Inflammatory macrophage treated with lipopolysaccharide for 4 hours (primary cell): ENCODE measurements at places on chromosomes 2 and 18.

DNA sequence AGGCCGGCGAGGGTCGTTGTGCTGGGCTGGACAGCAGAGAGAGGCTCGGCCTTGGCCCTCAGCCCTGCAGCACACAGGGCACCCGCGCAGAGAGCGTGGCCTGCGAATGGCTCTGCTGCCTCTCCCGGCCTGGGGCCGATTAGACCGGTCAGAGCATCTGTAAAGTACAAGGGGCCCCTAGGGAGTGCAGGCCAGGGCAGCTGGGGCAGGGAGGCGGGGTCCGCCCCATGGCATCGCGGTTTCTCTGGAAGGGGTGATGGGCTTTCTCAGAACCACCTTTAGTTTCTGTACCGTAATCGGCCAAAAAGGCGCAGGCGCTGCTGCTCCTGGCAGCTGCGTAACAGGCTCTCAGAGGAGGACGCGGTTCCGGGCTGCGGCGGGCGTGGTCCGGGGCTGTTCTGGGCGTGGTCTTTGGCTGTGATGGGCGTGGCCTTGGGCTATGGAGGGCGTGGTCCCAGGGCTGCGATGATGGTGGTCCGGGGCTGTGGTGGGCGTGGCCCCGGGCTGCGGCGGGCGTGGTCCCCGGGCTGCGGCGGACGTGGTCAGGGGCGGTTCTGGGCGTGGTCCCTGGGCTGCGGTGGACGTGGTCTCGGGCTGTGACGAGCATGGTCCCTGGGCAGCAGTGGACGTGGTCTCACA lies 1.5 kb upstream of the GPR148 start:
- peak; percentile 63 for DNase-seq

DNA sequence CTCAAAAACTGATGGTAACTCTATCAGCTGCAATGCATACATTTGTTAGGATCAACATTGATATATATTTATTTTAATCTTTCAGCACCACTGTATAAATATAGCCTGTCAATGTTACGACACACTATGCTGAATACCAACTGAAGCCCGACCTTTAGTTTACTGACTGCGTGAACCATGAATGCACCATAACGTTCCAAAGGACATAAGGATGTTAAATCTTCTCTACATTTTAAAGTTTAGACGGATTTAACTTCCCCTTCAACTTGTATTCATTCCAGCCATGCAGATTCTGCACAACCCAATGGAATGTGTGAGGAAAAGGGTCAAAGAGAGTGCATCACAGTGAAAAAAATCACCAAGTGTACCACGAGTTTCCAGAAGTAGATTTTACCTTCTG lies 489.5 kb downstream of the IRS1 start:
- DNase-seq = no peak

GRCh38 chr2:58336416-58336815 lies 95.3 kb upstream of the FANCL start:
- DNase-seq = no peak

- no peak for DNase-seq
Observed at GRCh38 chr2:221581986-221582385, 9.9 kb upstream of the EPHA4 start.

DNA sequence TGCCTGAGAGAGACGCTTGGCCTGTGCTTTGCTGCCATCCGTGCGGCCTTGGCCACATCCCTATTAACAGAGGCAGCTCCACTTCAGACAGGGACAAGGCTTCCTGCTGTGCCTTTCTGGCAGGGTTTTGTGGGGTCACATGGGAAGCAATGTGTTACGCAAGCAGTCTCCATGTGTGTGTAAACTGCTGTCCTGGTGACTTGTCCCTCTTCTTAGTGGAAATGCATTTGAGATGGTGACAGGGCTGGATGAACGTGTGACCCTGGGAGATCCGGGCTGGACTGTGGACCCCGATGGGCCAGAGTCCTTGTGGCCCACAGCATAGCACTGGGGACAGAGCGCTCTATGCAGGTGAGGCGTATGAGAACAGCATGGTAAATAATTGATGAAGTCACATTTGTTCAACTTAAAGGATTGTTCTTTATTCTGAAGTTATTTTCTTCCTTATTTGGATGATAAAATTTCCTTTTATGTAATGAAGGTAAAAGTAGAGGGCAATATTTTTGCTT lies 23.2 kb downstream of the ASB1 start:
- peak; percentile 70 for DNase-seq

GRCh38 chr18:32057624-32058165 lies 34.0 kb upstream of the RNF138 start:
- no peak for DNase-seq

DNA sequence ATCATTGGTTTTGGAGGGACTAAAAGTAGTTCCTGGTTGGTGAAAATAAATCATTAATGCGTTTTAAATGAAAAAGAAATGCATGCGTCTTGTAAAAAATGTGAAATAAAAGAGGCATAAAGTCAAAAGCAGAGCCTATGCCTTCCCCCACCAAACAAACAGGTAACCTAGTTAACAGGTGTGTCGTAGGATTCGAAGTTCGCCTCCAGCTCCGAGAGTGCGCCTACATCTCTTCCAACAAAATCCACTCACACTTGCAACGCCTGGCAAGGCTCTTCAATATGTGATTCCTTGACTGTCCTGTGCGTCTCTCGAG lies 677 bp upstream of the SMAD4 start:
- DNase-seq = no peak

DNA sequence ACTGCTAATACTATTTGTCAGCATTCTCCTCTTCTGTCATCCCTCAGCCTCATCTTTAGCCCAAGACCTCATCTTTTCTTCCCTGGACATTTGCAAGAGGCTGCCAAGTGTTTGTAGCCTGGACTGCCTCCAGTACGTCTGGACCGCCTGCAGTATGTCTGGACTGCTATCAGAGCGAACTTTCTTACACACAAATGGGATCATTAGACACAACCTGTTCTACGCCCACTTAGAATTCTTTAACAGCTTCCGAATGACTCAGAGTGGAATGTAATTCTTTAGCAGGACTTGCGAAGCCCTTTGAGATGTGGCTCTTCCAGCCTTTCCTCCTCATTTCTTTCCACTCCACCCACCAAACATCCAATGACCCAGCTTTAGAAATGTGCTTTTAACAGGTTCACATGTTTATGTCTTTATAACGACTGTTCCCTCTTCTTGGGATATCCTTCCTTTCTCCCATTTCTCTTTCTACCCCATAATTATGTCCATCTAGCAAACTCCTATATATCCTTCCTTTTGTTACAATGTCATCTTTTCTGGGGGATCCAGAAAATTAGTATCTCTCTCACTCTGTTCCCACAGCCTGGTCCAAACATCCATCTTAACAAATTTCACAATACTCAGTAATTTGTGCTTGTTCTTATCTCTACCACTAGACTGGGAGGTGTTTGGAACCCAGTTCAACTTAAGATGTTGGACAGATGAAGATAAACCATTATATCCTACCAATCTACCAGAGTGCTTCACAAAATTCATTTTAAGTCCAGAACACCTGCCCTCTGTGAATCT lies 171.3 kb upstream of the PGAP1 start:
- no peak for DNase-seq

- no peak for DNase-seq
Observed at GRCh38 chr2:122080871-122081270, 325.4 kb downstream of the TSN start.

DNA sequence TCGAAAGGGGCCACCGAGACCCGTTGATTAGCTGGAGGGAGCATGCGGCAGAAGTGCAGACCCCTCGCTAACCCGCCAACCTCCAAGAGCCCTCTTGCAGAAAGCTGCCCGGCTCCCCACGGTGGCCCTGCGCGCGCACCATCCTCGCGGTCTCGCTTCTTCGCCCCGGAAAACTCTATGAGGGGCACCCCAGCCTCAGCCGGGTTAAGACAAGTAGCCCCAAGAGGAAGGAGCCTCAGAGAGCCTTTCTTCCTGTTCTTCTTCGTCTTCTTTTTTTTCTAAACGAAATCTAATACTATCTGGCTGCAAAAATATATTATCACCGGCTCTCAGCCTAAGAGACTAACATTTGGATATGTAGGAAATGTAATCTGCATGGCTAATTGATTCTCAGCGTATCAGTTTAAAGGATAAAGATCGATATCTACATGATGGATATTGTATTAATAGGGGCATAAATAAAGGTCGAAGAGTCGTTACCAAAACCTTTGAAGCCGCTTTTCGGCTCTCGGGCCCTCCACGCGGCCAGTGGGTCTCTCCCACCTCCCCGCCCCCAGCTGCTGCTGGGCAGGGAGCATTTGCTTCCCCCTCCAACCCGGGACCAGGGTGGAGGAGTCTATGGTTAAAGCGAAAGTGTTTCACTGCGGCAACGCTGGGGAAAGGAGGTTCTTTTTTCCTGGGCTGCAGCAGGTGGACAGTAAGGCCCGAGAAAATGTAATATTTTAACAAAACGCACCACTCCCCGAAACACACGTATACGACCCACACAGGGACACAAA lies 6.1 kb upstream of the PAX3 start:
- DNase-seq = peak; percentile 31

GRCh38 chr2:28334527-28334894 lies 58.1 kb upstream of the FOSL2 start:
- DNase-seq = no peak

DNA sequence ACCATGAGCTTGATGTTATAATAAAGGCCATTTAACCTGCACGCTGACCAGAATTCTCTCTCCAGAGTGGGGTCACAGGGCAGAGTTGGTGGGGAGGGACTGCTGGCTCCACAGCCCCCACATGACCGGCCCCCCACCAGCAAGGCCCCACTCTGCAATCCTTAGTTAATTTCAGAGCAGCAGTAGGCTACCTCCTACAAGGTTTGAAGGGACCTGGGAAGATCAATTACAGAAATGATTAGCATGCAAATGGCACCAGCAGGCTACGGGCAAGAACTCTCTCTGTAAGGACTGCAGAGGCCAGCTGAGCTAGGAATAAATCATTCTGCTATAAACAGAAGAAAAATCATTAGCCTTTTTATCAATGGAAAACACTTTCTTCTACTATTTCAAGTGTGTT lies 135.3 kb downstream of the C1D start:
- no peak for DNase-seq

DNA sequence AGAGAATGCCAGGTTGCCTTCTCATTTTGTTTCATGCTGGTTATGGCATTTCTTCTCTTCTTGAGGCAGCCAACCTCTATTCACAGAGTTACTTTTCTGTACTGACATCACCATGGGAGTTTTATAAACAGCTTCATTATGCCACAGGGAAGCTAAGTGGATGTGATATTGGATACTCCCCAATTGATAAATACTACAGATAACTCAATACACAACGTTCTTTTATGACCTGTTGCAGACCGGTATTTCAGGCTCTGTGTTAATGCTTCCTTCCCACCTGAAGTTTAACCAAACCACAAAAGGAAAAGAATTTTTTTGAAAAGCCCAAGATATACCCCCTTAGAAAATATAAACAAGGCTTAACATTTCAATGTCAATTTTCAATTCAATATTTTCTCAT lies 258.3 kb upstream of the SOX11 start:
- no peak for DNase-seq

- no peak for DNase-seq
Observed at GRCh38 chr18:47737956-47738355, 192.5 kb downstream of the SMAD2 start.

GRCh38 chr2:101741775-101742520 lies 44.4 kb downstream of the MAP4K4 start:
- no peak for DNase-seq

GRCh38 chr2:184769023-184769422 lies 170.7 kb downstream of the ZNF804A start:
- DNase-seq = peak; percentile 74

- DNase-seq = no peak
Observed at GRCh38 chr2:157800838-157801495, 75.2 kb downstream of the ACVR1 start.
